ENCODE measurements at places on chromosomes 6 and 20. TPM values are rescaled to one million over a fixed set of nuclear protein-coding genes. Genes with fewer than 3 reads are reported as not detected.
A peak's percentile ranks its signal among the peaks of the same experiment; 100 is the strongest.

PKIB gene
- total RNA-seq, result 5.5 TPM

- DNase-seq, result no peak
Observed at GRCh38 chr20:4815628-4816027, 93.9 kb downstream of the PRND start.

DNA sequence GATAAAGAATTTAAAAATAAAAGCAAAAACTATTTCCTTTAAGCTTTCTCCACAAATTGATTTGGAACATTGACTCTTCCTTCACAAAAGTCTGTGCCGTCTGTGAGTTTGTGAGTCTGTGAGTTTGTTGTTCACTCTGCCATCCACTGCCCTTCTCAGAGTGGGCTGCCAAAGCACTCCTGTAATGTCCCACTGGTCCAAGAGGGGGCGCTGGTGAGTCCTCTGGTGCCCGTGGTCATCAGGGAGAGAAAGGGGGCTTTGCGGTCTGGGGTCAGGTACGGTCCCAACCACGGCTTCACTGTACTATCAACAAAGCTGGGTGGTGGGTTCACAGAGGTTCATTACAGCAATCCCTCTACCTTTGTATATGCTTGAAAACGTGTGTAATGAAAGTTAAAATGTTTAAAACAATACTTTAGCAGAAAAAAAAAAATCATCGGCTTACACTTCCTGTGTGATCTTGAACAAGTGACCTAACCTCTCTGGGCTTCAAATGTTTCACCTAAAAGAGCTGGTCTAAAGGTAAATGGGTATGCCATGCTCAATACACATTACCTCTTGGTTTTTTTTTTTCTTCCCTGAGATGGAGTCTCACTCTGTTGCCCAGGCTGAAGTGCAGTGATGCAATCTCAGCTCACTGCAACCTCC, 5.6 kb upstream of the ANKRD60 start:
- no peak for DNase-seq

TRAPPC3L gene
- total RNA-seq, result not detected

DNA sequence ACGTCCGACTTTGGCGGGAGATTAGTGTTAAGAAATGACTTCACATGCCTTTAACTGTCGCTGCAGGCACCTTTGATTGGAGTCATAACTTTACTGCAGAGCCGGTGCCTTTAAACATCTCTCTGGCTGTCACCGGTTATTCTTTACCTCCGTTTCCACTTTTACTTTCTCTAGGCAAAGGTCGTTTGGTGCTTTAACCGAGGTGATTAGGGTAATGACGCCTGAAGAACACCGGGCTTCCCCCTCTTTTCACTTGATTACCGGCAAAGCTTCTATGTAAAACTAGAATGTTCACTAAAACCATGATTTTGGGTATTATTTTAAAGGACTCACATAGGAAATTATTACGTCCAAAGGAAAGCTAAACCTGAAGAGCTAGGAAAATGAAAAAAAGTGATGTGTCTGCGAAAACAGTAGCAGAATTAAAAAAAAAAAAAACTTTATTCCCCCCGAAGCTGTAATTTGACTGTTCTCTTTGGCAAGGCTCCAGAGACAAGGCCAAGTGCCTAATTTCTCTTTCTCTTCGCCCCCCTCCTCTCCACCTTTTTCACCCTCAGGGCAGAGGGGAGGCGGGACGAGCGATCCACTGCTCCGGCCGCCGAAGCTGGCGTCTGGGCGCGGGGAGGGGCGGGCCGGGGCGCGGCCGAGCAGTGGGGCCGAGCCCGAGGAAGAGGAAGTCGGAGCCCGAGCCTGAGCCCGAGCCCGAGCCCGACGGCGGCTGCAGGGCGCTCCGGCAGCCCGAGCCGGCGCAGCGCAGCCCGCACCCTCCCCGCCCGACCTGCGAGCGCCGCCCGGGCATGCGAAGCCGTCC, at the start of gene PLEKHG1:
Gene PLEKHG1 (plus strand): TSS at position 687 of the 811 bp plus-strand sequence. CDS start 133,797 bp downstream, outside the sequence.
- DNase-seq, result peak; percentile 78

DNA sequence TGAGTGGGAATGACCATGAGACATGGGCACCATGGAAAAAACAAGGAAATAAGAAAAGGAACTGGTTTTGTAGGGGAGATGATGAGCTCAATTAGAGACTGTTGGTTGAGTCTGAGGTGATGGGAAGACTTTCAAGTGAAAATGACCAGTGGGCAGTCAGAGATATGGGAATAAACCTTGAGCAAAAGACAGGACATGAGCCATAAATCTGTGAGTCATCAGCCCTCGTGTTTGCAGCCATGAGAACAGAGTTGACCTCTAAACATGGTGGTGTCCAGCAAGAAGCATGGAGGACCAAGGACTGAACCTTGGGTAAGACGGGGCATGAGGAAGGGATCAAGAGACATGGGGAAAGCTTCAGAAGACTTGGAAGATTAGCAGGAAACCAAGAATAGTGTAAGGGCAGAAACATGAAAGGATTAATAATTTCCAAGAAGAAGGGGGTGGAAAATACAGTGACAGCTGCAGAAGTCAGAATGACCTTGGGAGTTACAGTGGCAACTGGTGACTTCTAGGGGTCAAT, 280.6 kb upstream of the PRDM1 start:
- no peak for DNase-seq

GRCh38 chr6:3625149-3625979, 126.1 kb downstream of the PXDC1 start:
- no peak for DNase-seq

DNA sequence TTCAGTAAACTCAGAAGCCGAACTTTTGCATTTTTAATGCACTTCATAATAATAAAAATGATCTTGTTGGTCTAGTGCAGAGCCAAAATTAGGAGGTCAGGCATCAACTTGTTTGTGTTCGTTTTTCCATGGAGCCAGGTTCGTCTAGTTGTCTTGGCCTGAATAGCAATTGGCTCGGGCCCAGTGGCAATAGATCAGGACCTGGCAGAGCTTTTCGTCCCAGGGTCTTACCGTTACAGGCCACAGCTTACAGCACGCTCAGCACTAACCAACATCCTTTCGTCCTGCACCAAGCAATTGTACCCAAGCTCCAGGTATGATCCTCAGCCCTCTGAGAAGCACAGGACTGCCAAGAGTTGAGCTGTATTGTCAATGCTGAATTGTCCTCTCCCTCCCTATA, 240.5 kb upstream of the PLN start:
- no peak for DNase-seq

PROCR gene
- total RNA-seq, result 21.4 TPM

GRCh38 chr6:32589596-32590449, at the start of gene HLA-DRB1:
HLA-DRB1 (minus strand) TSS chr6:32589848; CDS start chr6:32589742, 106 bp downstream.
- DNase-seq, result peak; percentile 28

DNA sequence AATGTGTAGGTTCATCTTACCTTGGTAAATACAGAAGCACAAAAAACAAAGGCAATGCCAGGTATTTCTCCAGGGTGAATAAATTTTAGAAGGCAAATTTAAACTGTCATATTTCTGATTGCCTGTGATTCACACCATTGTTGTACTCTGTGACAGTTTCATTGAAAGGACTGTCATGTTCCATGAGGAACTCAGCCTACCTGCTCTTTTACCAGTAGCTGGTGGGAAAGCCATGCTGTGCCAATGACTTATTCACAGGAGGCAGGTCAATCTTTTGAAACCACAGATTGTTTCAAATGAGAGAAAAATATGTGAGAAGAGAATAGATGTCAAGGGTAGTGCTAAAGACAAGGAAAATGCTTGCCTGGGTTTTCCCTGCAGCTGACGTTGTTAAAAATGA, 206.4 kb downstream of the LAMA2 start:
- no peak for DNase-seq

TRIM40 gene
- not detected for total RNA-seq

DNA sequence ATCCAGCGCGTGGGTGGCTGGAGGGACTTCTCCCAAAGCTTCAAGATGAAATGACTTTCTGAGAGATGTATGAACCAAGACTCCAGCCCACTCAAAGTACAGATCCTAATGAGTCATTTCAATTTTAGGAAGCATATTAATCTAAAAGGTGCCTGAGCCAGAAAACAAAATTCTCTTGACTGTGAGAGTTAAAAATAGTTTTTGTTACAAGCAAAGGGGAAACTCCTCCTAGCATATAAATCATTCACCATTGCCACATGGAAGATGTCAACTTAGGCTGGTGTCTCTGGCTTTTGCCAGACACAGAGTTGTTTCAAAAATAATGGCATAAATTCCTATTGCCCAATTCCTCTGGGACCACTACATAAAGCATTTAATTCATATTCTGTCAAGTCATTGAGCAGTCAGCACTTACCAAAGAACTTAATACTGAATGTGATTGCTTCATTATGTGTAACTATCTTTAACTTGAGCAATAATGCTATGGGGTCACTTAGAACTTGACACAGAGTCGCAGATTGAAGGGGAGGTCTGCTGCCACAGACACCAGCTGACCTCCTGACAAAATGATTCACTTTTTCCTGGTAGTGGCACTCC, 280.6 kb downstream of the SLC35F1 start:
- no peak for DNase-seq

- DNase-seq, result no peak
Observed at GRCh38 chr6:148395583-148396101, 53.0 kb downstream of the SASH1 start.

MATN4 gene
- total RNA-seq, result 0.09 TPM

GRCh38 chr20:63653041-63653973, at the start of gene STMN3:
STMN3 (minus strand) TSS chr20:63653424; CDS start chr20:63653345, 79 bp downstream.
- peak; percentile 87 for DNase-seq
